ENCODE measurements at places on chromosomes 2 and 18. TPM values are rescaled to one million over a fixed set of nuclear protein-coding genes. Genes with fewer than 3 reads are reported as not detected.

COX5B gene
- 216 TPM for total RNA-seq

HRH4 gene
- 2.0 TPM for total RNA-seq

PARD3B gene
- total RNA-seq = 1.7 TPM

CD28 gene
- total RNA-seq = 117 TPM

TMEM247 gene
- total RNA-seq = not detected
